Stimulated activated CD4-positive, alpha-beta T cell treated with anti-CD3 and anti-CD28 coated beads, Interleukin-2, amount 100 ng/mL, for 24 hours (primary cell): ENCODE measurements at places on chromosomes 11 and 22.

- DNase-seq = no peak
Observed at GRCh38 chr11:69089258-69089657, 40.5 kb downstream of the TPCN2 start.

GRCh38 chr22:21567456-21568346 lies at the start of gene UBE2L3:
Gene UBE2L3, plus strand, starts transcription at chr22:21567714. Its CDS starts 31 bp downstream, at chr22:21567745.
- DNase-seq = peak; percentile 86

GRCh38 chr11:134660416-134660815 lies 248.4 kb upstream of the B3GAT1 start:
- DNase-seq = no peak

DNA sequence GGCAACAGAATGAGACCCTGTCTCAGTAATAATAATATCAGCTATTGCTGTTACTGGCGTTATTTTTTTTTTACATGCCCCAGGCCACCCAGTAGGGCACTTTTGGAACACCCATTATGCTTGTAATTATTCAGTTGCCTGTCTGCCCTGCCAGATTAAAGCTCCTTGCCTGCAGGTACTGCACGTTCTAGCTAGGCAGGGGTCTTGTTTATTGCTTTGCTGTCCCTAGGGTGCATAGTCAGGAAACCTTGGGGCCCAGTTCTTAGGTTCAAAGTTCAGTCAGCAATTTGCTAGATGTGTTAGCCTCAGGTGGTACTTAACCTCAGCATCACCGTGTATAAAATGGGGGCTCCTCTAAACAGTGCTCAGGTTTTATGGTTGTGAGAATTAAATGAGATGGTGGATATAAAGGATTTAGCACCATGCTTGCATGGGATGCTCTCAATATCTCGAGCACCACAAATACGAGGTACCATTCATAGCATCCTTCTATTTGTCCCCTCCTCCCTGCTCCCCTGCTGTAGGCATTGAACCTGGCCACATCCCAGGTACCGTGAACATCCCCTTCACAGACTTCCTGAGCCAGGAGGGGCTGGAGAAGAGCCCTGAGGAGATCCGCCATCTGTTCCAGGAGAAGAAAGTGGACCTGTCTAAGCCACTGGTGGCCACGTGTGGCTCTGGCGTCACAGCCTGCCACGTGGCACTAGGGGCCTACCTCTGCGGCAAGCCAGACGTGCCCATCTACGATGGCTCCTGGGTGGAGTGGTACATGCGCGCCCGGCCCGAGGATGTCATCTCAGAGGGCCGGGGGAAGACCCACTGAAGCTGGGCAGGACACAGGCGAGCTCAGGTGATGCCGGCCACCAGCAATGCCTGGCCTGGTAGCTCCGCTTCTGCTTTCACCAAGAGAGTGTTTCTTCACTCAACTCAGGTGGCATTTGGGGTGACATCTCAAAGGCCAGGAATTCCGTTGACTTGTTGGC lies 9.4 kb downstream of the MPST start:
- DNase-seq = no peak

DNA sequence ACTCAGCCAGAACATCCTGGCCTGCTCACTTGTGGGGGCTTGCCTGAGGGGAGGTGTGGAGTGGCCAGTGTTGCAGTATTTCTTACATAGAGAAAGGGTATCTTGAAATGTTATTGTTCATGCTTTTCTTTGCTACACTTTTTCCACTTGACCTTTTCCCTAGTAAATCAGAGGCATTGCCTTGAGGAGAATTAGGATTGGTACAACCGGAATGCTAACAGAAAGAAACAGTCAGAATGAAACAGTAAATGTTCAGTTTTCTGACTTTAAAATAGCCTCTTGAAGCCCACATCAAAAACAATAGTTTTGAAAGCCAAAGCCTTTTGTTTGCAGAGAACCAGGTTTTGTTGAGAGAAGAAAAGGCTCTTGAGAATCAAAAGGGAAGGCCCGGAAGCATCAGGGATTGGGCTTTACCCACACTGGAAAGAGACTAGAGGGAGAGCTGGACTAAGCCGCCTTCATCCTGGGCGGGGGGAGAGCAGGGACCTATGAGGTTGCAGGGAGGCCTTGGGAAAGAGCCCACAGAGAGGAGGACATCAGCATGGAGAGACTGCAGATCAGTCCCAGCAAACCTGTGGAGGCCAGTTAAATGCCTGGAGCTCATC lies 12.4 kb downstream of the ADM start:
- no peak for DNase-seq

DNA sequence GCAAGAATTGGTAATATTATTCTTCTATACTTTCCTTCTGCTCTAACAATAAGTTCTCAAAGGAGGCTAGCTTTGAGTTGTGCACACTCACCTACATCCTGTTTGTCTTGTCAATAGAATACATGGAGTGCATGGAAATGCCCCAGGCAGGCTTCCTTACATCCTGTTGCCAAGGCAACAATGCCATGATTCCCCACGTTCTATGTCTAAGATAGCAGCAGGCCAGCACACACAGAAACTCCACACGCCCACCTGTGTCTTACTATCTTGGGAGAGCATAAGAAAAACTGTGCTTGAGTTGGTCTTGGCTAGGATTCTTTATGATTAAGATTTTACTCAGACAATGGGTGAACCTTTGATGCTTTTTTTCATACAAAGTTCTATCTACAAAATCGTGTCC lies 379.2 kb downstream of the AASDHPPT start:
- no peak for DNase-seq

- no peak for DNase-seq
Observed at GRCh38 chr11:133545199-133545803, 13.0 kb upstream of the OPCML start.
